ENCODE measurements at places on chromosomes 16 and 17.

DNA sequence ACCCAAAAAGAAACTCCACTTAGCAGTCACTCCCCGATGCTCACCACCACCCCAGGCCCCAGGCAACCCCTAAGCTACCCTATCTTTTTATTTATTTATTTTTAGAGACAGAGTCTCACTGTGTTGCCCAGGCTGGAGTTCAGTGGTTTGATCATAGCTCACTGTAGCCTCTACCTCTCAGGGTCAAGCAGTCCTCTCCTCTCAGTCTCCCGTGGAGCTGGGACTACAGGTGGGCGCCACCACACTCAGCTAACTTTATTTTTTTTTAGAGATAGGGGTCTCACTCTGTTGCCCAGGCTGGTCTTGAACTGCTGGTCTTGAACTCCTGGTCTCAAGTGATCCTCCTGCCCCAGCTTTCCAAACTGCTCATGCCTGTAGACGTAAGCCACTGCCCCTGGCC is 14.7 kb upstream of the GLIS2 start:
- no peak for DNase-seq

DNA sequence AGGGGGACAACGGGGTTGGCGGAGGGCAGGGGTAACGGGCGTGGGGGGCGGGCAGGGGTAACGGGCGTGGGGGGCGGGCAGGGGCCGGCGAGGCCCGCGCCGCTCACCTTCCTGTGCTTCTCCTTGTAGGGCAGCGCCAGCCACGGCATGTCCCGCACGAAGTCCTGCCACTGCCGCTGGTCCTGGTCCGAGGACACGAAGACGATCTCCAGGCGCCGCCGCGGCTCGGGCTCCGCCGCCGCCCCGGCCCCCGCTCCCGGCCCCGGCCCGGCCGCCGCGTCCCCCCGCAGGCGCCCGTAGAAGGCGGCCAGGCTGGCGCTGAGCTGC is 401 bp downstream of the NXN start:
- DNase-seq = no peak

DNA sequence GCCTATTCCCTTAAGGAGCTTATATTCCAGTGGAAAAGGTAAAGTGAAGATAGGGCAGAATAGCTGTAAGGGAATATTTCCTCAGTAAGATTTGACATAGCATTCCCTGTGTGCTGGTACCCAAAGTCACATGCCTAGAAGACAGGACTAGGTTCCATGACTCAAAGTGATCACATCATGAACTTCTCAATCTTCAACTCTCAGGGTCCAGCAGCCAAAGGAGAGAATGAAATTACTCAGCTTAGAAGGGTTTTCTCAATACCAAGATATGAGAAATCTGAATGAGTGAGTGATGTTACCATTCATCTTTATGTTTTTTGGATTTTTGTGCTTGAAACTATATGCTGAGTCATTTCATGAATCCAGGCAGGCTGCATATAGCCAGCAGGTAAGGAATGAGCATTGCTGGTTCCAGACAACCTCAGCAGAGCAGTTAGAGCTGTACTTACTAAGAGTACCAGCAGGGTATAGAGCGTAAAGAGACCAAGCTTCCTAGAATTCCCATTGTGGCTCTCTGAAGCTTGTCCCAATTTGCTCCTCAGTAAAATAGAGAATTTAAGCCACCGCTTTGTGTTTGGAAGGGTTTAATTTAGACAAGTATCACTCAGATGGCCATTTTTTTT is 91.1 kb downstream of the ANKFN1 start:
- DNase-seq = no peak

DNA sequence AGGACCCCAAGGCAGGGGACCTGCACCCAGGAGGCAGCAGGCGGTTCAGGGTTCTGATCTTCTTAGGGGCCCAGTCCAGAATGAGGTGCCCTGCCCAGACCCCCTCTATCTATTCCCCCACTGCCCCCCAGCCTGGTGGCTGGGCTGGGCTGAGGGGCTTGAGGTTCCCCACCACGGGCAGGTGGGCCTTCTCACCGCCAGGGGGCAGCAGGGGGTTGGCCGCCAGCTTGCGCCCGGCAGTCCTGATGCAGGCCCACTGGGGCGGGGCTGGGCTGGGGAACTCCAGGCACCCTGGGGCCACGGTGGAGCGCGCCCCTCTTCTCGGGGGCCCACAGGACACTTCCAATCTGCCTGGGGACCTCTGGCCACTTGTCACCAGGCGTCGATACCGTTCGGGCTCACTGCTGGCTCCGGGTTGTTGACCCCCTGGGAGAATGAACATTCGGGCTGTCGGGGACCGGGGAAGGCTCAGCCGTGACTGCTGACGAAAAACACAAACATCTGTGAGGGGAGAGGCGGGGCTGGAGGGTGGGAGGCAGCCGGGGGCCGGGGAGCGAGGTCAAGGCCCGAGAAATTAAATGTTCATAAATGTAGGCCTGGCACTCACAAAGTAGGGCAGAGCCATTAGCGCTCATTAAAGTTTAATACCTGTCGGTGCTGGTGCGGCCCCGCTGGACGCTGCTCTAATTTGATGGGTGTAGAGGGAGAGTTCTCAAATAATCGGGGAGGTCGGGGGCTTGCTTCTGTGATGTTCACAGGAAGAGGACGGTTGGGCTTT is 219.3 kb upstream of the GSE1 start:
- DNase-seq = peak; percentile 92

- no peak for DNase-seq
Measured at GRCh38 chr17:39200957-39201510, 951 bp downstream of the RPL19 start.

GRCh38 chr17:40026816-40027613 is 11.8 kb downstream of the CSF3 start:
- peak; percentile 97 for DNase-seq

DNA sequence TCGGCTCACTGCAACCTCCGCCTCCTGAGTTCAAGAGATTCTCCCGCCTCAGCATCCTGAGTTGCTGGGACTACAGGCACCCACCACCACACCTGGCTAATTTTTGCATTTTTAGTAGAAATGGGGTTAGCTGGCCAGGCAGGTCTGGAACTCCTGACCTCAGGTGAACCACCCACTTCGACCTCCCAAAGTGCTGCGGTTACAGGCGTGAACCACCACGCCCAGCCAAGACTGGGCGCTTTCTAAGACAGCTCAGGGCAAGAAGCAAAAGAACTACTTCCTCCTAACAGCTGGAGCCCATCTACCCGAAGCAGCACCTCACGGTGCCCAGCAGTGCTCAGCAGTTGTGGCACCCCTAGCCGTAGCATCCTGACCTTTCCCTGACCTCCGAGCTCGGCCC is 109.4 kb downstream of the ZNF423 start:
- DNase-seq = no peak
